ENCODE measurements at places on chromosomes 2 and 18.
A peak's percentile ranks its signal among the peaks of the same experiment; 100 is the strongest.

- DNase-seq, result no peak
Observed at GRCh38 chr2:230164139-230164538, 55.6 kb downstream of the SP110 start.

DNA sequence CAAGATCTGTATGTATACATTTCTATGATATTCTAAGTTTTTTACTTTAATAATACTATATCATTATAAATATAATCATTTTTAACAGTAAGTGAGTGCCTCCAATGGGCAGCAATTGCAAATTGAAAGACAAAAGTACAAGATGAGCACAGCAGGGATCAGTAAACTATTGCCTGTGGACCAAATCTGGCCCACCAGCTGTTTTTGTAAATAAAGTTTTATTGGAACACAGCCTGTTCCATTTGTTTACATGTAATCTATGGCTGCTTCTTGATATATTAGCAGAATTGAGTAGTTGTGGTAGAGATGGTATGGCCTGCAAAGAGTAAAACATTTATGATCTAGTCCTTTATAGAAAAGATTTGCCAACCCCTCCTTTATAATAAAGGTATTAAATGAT is 43.2 kb downstream of the CHST9 start:
- DNase-seq, result no peak

- no peak for DNase-seq
Observed at GRCh38 chr2:68320118-68320641, 431 bp upstream of the CNRIP1 start.

GRCh38 chr2:71815701-71816474 is 331.8 kb downstream of the CYP26B1 start:
- DNase-seq, result no peak

- DNase-seq, result peak; percentile 16
Observed at GRCh38 chr18:30970196-30970816, 72.2 kb downstream of the DSC3 start.

DNA sequence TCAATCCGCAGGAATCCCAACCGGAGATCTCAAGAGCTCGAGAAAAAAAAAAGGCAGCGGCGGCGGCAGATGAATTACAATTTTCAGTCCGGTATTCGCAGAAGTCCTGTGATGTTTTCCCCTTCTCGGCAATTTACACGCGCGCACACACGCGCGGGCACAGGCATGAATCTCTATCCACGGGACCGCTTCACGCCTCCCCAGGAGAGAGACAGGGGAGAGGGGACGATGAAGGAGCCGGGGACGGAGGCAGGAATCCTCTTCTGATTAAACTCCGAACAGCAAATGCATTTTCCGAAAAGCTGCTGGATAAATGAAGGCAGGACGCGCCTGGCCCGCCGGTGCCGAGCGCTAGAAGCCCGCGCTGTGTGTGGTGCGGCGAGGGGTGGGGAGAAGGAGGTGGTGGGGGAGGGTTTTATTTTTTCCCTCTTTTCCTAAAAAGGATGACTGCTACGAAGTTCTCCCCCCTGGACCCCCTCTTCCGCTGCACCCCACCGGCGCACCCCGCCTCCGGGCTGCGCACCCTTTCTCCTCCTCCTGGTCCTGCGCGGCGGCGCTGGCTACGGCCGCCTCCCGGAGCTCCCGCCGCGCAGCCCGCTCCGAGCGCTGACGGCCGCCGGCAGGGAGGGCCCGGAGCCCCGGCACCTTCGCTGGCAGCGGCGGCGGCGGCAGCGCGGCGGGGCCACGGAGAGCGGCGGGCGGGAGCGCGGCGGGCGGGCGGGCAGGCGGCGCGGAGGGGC is at the start of gene BCL2:
Gene BCL2, minus strand, starts transcription at position 387 of the 740 bp plus-strand sequence.
- DNase-seq, result no peak

DNA sequence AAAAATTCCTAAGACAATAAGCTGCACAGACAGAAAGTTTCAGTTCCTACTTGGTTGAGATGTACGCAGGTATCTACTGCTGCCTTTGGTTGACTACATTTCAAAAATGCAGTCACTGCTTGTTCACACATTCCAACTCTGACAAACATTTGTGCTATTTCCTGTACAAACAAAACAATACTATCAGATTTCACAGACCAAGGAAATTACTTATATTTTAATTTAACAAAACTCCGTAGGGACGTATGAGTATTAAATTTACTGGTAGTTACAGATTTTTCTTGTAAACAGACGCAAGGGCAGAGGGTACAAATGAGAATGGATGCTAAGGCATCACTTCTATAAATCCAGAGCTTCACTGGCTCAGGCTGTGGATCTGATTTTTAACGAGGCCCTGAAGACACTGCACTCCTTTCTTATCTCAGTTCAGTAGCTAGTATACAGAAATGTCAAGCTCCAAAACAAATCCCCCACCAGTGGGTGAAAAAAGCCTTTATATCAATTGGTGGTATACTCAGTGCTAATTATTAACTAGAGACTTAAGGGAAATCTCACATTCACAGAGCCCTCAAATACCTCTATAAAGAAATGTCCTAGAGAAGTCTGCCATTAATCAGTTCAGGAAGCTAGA is 31.7 kb upstream of the TTC32 start:
- DNase-seq, result peak; percentile 61

DNA sequence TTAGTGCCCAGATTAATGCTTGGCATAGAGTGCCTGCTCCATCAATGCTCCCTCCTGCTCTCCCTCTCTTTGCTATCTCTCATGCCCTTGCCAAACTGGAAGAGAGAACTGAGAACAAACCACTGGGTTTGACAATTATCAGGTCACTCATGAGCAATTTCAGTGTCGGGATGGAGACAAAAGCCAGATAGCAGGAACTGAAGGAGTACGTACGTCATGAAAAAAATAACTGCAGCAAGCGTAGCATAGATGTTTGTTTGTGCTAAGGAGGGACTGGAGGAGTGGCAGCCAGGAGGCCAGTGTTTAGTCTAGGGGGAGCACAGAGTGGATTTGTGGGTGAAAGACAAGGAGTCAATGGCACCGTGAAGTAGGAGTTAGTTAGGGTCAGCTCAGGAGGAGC is 113.3 kb downstream of the POLE4 start:
- DNase-seq, result no peak
